ENCODE measurements at places on chromosomes 3 and 15.

- no peak for DNase-seq
Observed at GRCh38 chr15:88331291-88331690, 74.8 kb upstream of the NTRK3 start.

DNA sequence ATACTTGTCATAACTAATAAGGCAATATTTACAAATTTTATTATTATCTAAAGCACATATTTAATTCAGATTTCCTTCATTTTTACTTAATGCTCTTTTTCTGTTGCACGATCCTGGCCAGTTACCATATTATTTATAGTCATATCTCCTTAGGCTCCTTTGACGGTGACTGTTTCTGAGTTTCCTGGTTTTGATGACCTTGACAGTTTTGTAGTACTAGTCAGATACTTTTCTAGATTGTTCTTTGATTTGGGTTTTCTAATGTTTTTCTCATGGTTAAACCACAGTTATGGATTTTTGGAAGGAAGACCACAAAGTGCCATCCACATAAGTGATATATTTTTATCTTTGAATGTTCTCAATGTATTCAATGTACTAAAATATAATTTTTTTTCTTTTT lies 171.0 kb upstream of the NANOGP8 start:
- DNase-seq: no peak

DNA sequence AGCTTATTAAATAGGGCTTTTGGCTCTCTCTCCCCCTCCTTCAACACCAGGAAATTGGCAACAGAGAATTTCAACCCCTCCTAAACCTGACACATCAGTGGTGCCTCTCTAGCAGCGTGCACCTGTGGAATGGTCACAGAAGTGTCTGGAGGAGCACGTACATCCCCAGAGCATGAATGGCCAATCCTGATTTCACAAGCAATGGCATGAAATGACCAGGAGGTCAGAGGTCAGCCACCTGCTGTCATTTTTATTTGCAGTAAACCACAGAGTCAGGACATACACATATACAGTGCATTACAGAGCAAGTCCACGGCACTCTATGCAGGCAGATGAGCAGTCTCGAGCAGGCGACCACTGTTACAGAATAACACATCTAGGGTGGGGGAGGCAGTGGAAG lies 25.1 kb upstream of the ETV5 start:
- DNase-seq: no peak

DNA sequence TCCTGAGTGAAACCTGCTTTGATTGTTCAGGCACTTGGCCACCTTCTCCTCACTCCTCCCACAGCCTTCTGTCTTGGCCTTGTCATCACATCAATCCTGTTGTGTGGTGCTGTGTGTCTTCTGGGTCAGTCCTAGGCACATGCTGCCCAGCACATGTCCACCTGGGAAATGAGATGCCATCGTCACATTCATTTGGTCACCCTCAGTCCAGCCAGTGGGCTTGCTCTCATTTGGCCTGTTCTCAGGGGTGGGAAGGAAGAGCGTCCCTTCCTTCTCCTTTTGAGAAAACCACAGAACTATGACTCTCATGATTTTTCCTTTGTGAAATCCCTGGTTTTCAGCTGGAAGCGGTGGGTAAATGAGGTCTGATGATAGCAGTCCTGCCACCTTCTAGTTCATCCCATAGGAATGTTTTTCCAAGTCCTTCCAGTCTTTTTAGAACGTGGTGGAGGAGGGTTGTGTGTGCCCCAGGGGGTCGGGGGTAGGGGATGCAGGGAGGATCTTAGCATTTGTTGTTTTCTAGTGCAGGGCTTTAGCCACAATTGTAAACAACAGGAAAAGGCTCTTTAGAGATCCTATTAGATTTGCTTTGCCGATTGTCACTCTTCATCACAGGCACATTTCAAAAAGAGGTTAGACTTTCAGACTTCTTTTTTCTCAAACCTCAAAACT lies 8.4 kb upstream of the PLA1A start:
- no peak for DNase-seq

DNA sequence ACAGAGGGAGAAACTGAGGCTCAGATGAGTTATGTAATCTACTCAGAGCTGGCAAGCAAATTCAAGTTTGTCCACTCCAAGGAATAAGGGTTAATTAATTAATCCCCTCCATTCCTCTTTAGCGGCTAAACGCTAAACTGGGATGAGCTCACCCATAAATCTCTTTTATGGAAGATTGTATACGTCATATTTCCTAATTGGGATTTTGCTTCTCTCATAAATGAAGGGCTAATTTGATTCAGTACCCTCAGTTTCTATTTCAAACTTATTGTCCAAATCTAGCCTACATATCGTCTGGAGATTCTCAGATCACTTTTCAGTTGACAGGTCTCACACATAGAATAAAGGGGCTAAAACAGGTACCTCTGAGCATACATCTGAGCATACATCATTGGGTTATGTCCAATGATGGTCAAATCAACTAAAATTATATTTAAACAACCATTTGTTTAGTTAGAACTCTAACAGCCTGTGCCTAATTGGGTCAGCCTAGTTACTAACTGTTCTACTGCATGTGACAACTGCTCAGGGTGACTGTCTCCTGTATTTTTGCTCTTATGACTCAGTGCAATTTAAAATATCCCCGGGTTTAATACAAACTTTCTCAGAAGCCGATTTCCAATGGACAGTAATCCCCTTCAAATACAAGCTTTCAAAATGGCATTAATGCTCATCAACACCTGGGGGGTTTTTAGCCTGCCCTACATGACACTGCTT lies 57.6 kb upstream of the PLXND1 start:
- no peak for DNase-seq

GRCh38 chr3:71456156-71456555 lies 127.4 kb downstream of the FOXP1 start:
- DNase-seq: no peak

DNA sequence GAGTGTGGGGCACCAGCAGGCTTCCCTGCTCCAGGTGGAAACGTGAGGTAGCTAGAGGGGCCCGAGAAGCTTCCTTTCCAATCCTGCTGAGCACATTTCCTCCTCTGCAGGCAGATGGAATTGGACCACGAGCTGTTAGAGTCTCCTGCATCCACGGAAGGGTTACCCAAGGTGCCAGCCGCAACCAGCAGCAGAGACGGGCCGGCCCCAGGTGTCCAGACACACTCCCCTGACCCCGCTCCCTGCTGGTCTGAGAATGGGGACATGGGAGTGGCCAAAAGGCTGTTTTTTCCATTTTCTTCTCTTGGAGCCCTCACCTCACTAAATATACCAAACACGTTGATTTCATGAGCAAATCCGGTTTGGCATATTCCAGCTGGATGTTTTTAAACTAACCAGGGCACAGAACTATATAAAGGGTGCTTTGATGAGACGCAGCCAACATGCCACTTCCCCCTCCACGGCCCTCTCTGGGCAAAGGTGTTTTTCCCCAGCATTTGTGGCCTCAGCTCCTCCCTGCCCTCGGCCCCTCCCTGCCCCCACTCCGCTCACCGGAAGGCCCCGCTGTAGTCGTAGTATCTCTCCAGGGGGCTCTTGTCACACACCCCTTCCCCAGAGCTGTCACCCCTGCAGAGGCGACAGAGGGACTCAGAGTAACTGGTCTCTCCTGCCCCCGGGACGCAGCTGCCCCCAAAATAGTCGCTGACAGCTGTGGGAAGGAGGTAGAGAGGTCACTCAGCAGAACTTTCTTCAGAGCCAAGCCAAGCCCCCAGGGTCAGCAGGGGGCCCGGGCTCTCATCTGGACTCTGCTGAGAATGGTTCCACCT lies 7.0 kb downstream of the MELTF start:
- DNase-seq: no peak

DNA sequence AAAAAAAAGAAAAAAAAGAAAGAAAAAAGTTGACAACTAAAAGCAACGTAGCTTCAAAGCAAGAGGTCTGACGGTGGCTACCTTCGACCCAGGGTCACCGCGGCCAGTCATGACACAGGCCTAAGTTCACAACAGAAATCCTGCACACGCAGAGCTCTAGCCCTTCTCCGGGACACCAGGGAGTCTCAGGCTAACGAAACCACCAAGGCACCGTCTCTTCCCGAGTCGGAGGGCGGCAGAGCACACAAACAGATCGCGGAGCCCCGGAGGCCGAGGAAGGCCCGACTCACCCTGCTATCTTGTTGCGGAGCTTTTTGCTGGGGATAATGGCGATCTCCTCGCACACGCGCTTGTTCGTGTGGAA lies 584 bp downstream of the RPS17 start:
- no peak for DNase-seq

DNA sequence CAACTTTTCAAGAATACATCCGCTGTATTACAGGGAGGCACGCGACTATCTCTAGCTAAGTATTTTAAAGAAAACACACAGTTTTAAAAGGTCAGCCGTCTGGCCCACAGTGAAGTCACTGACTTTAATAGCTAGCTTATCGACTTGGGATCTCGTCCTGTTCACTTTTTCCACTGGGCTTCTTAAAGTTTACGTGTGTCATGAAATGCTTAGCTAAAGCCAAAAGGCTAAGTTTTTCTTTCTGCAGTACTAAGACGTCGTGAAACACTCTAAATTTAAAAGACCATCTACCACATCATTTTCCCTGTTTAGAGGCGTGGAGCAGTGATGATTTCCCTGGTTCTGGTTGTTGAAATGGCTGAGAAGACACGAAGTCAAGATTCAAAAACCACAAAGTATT lies 27.1 kb downstream of the LRIG1 start:
- no peak for DNase-seq

GRCh38 chr15:26866298-26867199 lies at the start of gene GABRA5:
Gene GABRA5, plus strand, starts transcription at chr15:26867062. Its CDS starts 2,187 bp downstream, at chr15:26869249.
- peak; percentile 33 for DNase-seq

- DNase-seq: no peak
Observed at GRCh38 chr3:158631981-158632380, 12.3 kb upstream of the GFM1 start.

- no peak for DNase-seq
Observed at GRCh38 chr3:61979638-61980037, 393.7 kb downstream of the FEZF2 start.

DNA sequence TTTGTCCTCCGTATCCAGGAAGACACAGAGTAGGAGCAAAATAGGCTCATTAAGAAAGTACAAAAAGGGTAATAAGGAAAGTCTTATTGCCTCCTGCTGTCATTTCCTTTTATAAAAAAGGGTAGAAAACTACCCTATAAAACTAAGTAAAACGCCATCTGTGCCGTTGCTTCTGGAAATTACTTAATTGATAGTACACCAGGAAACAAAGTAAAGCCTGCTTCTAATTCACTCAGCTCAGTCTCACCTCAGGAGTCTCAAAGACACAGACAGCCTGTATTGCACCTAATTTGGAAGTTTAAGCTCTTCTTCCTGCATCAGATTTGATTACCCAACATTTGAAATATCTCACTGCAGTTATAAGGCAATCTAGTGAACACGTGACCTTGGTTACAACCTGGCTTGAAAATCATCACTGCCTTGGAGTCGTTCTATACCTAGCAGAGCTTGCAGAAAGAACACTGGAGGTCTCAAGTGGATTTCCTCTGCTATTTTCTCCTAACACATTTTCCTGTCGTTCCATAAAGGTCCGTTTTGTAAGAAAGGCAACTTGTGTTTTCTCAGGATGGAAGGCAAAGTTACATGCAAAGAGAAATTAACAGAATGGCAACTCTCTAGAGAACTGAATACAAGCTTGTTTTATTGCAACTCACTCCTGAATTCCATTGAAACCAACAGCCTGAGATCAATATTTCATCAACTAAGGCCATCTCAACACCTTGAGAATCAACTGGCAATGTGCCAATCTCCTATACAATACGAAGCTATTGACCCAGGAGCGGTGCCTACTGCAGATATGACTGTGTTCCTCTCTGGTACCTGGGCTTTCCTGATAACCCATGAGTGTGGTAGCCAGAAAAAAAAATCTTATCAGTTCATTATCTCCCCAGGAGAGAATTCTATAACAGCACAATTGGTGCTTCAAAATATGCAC lies 203.3 kb upstream of the LMCD1 start:
- DNase-seq: no peak

- no peak for DNase-seq
Observed at GRCh38 chr15:38707802-38708671, 143.4 kb upstream of the RASGRP1 start.

- DNase-seq: peak; percentile 93
Observed at GRCh38 chr3:136247855-136248590, 2.1 kb upstream of the PCCB start.

- no peak for DNase-seq
Observed at GRCh38 chr3:71903112-71903495, 118.2 kb upstream of the PROK2 start.

GRCh38 chr15:69272891-69273290 lies 25.8 kb upstream of the PAQR5 start:
- DNase-seq: no peak

GRCh38 chr15:48459571-48460442 lies 128.6 kb downstream of the DUT start:
- DNase-seq: no peak

DNA sequence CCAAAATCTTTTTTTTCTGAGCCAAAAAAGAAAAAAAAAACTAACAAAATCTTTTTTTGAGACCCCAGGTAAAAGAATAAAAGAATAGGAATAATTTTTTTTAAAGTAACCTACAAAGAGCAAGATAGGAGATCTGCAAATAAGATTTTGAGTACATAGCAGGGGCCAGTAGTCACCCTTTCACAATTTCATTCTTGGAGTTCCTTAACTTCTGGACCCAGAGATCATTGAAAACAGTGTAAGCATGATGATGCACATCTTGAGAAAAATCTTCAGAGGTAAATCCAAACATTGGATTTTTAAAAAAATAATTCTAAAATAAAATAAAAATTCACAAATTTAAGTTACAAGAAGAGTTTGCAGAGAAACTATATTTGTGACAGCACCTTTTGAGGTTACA lies 18.8 kb downstream of the TFRC start:
- no peak for DNase-seq

DNA sequence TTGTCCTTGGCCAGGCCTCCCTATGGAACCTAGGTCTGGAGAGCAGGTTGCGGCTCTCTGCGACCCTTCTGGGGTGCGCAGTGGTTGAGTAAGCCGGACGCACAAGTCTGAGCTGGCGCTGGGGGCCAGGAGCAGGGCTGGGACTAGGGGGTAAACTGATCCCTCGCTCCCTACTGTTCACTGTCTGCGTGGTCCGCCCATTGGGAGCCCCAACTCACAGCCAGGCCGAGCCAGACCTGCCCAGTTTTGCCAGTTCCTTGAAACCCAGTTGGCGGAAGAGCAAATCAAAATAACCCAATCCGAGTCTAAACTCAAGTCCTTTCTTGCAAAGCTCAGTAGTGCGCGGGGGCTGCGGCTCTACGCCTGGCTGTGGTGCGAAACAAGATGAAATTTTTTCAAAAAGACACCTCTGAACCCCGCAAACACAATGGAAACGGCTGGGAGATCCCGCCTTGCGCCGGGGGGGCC lies 17.5 kb downstream of the RGMA start:
- DNase-seq: no peak

Measured in NCI-H524 treated with DMSO at 0.1 percent for 48 hours (cell line).